ENCODE measurements at places on chromosomes 7 and 10.
A peak's percentile ranks its signal among the peaks of the same experiment; 100 is the strongest.

DNA sequence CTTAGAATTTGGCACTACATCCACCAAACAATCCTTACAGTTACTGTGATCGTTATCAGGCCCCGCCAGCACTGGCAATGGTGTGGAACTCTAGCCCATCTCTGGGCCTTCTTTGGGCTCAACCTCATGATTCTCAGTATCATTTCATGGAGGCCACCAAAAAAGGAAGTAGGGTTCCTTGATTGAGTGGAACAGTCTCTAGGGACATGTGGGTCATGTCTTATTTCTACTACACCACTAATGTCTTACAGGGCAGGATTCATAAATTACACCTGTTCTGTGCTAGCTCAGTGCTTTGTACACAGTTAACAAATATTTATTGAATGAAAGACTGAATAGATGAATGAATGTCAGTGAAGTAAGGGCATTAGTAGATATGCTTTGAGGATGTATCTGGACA is 53.9 kb downstream of the AP3M1 start:
- DNase-seq: no peak

DNA sequence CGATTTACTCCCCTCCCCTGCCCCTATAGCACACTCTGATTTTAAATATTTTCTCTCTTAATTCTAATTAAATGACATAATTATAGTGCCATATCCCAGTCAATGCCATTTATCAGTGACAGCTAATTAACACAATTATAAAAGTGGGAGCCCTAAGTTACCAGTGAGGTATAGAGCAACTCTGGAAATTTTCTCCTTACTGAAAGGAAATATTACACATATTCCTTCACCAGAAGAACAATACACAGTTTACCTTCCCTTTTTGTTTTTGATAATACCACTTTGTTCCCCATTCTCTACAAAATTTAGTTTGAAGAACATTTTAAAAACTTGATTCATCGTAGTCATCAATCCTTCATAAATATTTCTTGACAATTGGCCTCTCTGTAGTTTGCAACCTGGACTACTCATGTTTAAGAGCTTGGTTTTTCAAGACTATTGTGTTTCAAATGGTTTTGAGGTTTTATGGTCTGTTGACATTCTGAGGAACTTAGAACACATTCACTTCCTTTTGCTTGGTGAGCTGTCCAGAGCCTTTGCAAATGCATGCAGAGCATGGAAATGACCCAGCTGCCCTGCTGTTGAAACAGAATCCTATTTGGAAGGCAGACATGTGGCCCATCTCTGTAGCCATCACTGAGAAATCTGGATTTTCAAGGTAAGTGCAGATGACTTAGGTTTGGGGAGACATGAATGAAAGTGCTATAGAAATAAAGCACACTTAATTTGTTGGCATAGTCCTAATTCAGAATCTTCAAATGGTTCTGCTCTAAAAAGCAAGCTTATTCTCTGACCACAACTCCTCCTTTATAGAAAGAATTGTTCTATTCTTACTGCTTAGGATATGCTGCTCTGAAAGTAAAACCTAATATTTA is at the start of gene GPR141:
GPR141 (plus strand) TSS at position 521 of the 875 bp plus-strand sequence. CDS start 56,628 bp downstream, outside the sequence.
- DNase-seq: peak; percentile 84

GRCh38 chr10:124594240-124594639 is 132.6 kb downstream of the LHPP start:
- DNase-seq: no peak

- DNase-seq: no peak
Observed at GRCh38 chr7:105250239-105250638, 138.5 kb downstream of the SRPK2 start.

DNA sequence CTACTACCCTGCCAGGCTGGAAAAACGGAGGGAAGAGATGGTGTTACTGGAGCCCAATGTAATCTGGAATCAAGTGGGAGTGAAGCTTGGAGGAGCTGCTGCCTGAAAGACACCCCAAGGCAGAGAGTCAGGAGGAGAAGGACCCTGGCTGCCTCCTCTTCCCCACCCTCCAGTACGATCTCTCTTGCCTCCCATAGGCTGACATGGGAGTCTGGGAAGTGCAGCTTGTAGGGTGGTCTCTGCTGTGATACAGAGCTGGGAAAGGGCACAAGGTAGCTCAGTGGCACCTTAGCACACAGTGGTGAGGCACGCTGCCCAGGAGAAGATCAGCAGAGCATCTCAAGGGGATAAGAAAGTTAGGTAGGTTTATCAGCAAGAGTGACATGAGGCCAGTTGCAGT is 35.9 kb downstream of the EMX2 start:
- DNase-seq: no peak

GRCh38 chr10:123634221-123634620 is 31.9 kb upstream of the GPR26 start:
- no peak for DNase-seq

DNA sequence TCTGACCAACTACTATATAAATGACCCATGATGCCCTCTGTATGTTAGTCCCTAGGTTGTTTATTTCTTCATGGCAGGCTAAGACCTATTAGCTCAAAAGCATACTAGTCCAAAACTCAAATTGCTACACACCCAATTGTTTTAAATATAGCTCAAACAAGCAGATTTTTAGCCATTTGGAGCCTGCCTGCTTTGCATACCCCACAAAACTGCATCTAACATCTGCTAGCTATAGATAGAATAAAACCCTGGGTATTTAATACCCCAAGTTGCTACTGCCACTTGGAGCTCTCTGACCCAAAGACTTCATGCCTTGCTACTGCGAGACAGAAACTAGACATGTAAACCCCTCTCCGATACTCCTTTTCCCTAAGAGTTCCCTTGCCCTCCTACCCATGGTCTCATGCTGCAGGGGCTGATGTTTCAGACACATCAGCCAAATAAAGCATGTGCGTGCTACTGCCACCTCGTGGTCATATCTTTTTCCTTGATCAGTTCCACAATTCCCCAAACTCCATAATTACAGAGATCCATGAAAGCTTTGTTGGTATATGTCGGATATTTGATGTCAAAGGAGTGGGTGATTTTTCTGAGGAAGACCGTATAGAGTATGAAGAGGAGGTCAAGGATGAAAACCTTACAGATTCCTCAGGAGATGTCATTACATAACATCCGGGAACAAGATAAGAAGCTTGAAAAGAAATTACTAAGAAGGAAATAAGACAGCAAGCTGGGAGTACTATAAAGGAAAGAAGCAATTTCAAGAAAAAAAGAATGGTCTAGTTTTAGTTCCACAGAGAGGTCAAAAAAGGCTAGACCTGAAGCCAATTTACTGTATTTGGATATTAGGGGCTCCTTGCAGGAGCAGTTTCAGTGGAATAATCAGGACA is 386.6 kb downstream of the SH2D4B start:
- DNase-seq: peak; percentile 65

- DNase-seq: no peak
Observed at GRCh38 chr10:6455592-6455991, 124.5 kb downstream of the PRKCQ start.

GRCh38 chr10:78959924-78960285 is 108.9 kb upstream of the ZMIZ1 start:
- no peak for DNase-seq

- no peak for DNase-seq
Observed at GRCh38 chr10:63168821-63169462, 35.8 kb downstream of the NRBF2 start.

- DNase-seq: no peak
Observed at GRCh38 chr10:86047588-86047987, 319.0 kb downstream of the GRID1 start.

DNA sequence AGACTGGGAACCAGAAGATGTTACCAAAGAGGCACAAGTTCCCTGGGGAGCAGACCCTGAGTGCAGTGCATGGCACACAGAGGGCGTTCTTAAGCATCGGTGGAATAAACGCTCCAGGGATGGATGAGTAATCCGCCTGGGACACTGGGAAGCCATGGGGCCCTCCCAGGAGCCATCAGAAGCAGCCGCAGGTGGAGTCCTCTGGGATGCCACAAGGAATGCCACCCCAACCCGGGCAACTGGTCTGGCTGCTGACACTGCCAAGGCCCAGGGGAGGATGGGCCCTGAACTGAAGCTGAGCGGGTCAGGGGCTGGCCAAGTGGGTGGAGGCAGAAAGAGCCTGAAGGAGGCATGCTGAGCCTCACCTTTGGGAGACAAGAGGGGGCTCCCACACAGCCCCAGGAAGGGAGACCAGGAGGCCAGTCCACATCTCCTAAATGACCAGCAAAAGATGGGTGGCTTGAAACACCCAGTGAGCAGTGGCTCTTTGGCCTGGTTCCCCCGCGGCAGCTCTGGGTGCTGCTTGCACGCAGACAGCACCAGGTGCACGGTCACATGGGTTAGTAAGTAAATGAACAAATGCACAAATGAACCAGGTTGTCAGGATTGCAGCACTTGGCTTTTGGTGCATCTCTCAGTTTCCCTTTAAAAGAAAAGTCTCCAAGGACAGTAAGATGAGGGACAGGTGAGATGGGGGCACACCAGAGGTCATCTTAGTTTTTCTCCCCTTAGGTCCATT is 141.3 kb upstream of the ZMIZ1 start:
- no peak for DNase-seq

GRCh38 chr10:21257919-21258318 is 267.6 kb downstream of the SKIDA1 start:
- DNase-seq: no peak

- DNase-seq: no peak
Observed at GRCh38 chr7:5699467-5700384, 81.7 kb downstream of the RNF216 start.

GRCh38 chr10:97823734-97824133 is 25.9 kb upstream of the GOLGA7B start:
- DNase-seq: no peak

GRCh38 chr7:135192914-135193536 is 18.3 kb downstream of the WDR91 start:
- no peak for DNase-seq

DNA sequence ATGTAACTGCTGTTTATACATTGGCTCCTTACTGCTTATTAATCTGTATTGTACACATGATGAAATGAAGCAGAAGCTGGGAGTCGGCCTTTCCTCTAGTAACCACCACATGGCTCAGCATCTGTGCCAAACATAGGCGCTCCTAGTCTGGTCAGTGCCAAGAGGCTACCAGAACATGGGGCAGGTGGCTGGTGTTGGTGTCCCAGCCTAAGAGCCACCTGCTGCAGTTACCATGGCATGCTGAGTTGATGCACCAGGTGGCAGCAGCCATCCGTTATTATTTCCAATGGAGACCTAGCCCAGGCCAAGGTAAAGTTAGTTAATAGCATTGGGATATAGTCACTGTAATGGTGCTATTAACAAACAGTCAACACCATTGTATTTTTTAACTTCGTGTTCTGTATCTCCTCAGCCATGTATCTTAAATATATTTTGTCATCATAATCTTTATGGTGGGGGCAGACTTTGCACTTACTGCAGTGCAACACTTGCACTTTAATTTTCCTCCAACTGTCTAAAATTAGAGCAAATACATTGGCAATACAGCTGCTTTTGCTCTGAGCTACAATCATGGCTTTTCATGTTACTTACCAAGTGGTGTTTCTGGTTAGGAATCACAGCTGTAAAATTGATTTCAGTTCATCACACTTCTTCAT is 33.1 kb downstream of the HBP1 start:
- peak; percentile 51 for DNase-seq

DNA sequence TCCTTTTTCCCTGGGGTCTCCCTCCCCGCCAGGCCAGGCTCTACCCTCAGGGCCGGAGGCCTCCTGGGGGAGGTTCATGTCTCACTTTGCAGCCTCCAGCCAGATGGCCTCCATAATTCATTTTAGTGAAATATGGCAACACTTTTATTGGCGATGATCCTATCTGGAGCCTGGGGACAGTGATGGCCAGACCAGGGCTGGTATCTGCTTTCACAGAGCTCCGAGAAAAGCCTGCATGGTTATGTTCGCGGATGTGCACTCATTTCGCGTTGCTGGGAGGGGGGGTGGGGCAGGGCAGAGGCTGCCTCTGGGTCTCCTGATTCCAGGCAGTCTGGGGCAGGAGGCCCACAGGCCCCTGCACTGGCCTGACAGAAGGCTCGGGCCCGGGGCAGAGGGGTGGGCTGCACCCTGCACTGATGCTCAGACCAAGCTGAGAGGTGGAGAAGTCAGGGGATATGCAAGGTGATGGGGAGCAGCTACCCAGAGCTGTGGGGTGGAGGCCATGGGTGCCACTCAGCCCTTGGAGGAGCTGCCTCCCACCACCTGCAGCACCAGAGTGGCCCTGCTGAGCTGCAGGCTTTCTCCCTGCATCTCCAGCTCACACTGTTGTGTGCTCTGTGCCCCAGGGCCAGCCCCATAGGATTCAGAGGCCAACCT is 85.3 kb upstream of the RET start:
- no peak for DNase-seq

DNA sequence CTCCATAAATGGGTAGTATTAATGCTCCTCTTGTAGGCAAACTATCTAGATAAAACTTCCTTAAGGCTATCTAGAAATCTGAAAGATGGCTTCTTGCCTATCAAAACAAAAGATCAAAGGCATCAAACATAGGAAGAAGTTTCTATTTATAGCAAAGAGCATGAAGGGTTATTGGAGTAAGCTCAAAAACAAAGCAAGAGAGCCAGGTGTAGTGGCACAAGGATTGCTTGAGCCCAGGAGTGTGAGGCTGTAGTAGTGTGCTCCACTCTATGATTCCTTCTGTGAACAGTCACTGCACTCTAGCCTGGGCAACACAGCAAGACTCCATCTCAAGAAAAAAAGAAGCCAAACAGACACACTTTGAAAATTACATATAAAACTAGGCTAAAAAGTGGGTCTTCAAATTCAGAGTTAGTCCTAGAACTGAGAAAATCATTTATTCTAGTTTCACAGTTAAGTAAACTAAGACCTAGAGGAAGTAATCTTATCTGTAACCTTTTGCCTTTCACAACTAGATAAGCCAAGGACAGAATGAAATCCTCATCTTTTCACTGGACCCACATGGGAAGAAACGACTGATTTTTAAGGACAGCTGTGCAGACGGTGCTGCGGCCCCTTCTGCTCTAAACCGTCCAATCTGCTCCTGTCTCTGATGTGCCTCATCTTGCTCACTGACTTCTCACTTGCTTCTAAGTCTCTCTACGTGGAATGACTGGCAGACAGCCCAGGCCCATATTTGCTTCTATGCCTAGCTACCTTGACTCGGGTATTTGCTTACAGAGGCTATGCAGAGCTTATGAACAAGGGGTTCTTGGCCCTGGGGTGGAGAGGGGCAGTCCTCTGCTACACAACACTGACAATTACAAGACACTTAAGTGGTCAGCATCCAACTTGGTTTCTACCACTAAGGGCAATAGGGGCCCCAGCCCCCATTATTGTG is 50.0 kb downstream of the ESYT2 start:
- no peak for DNase-seq
